ENCODE measurements at places on chromosomes 7 and 10.

- DNase-seq = no peak
These were observed 27.6 kb downstream of the ABCC2 start for GRCh38 chr10:99809931-99810615.

GRCh38 chr7:51251290-51251689 is 65.3 kb downstream of the COBL start:
- DNase-seq = no peak

GRCh38 chr10:70931168-70931815 is 42.9 kb upstream of the PCBD1 start:
- no peak for DNase-seq

DNA sequence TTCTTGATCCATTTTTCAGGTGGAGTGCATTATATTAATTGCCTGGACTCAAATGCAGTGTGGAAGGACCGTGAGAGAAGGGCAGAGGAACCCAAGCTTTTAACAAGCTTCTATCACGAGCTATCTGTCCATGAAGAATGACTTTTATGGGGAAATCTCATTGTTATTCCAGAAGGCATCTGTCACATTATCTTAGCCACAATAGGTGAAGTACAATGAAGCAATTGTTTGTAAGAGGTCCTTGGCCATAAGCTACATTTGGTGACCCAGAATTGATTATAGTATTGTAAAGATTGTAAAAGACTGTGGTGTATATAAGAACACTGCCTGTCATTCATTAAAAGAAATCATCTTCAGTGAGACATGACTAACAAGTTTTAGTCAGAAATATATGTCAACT is 58.6 kb upstream of the RELN start:
- DNase-seq = no peak

DNA sequence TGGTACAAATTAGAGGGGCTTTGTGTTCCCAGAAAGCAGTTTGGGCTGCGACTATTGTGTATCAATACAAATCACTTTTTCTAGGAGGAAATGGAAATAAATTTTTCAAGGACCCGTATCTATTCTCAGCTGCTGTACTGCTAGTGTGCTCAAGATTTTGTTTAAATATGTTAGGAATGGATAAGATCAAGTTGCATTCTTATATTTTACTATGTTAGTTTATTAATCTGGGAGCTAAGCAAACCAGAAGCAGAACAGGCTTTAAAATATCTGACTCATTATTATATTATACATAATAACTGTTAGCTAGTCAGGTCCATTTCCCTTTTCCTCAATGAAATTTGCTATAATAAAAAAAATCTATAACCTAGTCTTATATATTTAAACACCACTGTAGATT is 11.1 kb upstream of the GLCCI1 start:
- DNase-seq = no peak

GRCh38 chr10:33267708-33268107 is 66.8 kb downstream of the NRP1 start:
- DNase-seq = no peak

DNA sequence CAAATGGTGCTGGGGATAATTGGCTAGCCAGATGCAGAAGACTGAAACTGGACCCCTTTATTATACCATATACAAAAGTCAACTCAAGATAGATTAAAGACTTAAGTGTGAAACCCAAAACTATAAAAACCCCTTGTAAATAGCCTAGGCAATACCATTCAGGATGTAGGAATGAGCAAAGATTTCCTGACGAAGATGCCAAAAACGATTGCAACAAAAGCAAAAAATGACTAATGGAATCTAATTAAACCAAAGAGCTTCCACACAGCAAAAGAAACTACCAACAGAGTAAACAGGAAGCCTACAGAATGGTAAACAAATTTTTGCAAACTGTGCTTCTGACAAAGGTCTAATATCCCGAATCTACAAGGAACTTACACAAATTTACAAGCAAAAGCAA is 30.9 kb upstream of the PLXDC2 start:
- DNase-seq = no peak

- DNase-seq = no peak
These were observed 39.8 kb upstream of the MSRB2 start for GRCh38 chr10:23055424-23056185.

DNA sequence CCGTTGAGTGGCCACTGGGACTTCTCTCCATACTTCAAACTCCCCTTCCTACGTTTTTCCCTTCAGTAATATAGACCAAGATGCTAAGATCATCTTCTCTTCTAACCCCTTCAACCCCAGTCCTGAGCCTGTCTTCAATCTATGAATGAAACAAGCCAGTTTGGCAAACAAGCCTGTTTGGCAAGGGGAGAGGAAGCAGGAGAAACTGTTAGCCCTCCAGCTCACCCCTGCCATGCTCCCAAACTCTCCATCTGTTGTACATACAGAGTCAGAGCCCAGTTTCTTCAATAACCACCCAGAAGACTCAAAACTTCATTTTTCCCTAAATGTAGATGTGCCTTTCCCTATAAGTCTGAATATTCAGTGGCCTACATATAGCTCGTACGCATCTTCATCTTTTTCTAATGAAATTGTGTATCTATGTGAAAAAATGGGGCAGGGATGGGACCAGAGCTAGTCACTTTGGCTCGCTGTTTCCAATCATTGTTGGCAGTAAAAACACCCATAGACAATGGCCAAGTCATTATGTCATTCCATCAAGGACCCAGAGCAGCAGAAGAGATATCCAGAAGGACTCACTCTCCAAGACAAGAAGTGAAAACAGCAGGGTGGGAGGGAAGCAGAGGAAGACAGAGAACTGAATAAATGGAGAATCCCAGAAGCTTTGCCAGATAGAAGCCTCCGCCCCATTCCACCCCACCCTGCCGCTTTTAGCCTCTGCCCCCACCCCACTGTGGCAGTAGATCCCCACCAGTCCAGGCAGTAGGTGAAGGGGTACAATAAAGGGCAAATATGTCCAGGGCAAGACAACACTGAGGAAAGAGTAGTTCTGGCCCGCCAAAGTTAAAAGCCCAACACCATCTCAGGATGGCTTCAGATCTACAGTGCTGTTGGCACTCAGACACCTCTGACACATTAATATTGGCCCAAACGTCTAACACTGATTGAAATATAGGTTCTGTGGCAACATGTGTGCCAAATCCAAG is 87.3 kb downstream of the DOCK4 start:
- no peak for DNase-seq

- no peak for DNase-seq
These were observed 319.2 kb upstream of the COBL start for GRCh38 chr7:51635775-51636174.

DNA sequence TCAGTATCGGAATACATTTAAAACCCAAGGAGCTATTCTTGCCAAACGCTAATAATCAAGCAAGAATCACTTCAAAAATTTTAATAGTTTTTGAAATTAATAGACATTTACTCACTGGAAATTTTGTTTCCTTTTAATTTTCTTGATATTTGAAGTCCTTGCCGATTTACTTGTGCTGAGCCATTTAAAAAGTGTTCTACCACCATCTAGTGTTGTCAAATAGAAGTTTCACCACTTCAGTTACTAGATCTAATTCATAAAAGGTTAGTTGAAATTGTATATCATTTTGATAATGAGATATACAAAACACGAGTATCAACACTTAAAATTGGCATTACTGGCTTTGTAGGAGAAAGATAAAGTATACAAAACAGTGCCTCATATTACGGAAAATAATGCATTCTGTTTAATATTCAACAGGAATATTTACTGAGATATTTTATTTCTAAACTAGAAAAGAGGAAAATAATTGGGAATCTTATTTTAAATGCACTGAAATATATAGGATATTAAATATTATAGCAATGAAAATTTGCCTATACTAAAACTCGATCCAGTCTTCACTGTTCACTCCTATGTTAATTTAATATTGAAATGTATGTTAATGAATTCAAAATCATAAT is 664.8 kb upstream of the SEMA3D start:
- DNase-seq = peak; percentile 29

- no peak for DNase-seq
These were observed 91.5 kb downstream of the JAZF1 start for GRCh38 chr7:28088901-28089714.

- no peak for DNase-seq
These were observed 28.9 kb upstream of the TRIM8 start for GRCh38 chr10:102615361-102615760.

- DNase-seq = no peak
These were observed 2.8 kb upstream of the UTF1 start for GRCh38 chr10:133227256-133227655.

DNA sequence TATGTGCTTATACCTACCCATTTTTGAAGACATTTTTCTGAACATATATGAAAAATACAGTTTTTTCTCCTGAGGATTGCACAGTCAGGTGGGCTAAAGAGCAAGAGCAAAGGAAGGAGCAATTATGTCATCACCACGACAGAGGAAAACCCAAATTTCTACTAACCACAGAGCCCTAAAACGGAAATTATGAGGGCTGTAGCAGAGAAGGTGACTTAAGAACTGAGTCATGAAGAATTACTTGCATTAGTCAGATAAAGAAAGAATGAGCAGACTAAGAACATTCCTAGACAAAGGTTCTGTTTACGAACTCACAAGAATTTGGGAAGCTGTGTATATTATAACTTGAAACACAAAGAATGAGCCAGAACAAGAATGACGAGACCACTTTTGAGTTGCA is 974.4 kb downstream of the NXPH1 start:
- no peak for DNase-seq

DNA sequence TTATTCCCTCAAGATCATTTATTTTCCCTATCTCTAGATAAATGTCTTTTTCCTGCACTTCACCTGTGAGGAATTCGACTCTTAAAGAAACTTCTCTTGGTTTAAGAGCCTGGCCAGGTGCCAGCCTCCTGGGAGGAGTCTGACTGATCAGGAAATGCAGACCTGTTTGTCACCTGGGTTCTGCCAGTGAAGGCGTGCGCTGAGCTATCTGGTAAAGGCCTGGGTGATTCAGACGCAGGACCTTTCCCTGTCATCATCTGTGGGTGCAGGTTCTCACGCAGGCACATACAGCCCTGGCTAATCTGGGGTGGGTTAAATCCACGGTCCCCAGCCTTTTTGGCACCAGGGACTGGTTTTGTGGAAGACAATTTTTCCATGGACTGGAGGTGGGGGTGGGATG is 65.3 kb upstream of the AQP1 start:
- DNase-seq = no peak

- no peak for DNase-seq
These were observed 130.3 kb downstream of the NRF1 start for GRCh38 chr7:129741743-129742213.

DNA sequence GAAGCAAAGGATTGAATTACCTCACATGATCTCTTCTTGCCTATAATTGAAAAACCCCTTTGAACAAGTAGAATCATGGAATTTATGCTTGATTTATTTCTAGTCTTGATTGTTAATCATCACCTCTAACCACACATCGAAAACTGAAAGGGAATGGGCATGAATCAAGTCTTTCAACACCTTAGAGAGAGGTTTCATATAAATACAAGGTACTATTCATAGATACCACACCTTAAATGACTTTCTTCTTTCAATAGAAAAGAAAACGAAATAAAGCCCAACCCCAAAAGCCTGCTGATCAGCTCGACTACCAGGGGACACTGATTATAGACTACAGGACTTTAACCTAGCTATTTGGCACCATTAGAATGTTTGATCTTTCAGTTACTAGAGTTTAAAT is 128.6 kb upstream of the PTPRZ1 start:
- DNase-seq = no peak

DNA sequence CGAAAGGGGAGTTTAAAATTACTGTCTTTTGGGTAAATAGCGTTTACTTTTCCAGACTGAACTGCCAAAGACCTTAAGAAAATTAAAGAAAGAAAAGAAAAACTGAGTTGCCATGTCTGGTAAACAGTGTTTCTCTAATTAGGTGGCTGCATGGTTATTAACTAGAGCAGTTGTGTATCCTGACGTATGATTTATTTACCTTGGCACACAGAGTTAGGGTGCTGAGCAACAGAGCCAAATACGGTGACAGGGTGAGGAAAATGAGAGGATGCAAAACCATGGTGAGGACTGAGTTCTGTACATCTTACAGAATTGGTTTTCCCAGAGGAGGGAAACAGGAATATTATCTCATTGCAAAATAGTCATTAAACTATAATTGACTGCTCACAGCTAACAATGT is 546.4 kb upstream of the FZD8 start:
- DNase-seq = no peak

DNA sequence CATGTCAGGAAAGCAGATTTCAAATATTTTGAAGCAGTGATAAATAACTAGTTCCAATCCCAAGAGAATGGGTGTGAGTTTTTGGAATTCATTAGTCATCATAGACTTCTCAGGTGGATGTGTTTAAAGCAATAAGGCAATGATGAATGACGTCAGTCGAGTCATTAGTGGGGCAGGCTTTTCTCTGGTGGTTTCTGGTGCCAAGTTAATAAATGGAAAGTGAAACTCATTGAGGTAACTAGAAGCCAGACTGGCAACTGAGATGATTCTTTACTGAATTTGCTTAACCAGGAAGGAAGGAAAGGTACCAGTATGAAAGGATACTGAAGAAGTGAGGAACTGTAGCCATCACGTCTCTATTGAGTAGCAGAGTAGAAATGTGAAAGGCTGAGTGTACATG is 311.0 kb downstream of the GPAM start:
- DNase-seq = no peak

GRCh38 chr7:100351657-100352058 is 6.3 kb upstream of the PILRB start:
- no peak for DNase-seq

GRCh38 chr10:112407696-112408095 is 33.8 kb downstream of the ACSL5 start:
- no peak for DNase-seq

- DNase-seq = no peak
These were observed 24.5 kb downstream of the GPR22 start for GRCh38 chr7:107494315-107494751.

DNA sequence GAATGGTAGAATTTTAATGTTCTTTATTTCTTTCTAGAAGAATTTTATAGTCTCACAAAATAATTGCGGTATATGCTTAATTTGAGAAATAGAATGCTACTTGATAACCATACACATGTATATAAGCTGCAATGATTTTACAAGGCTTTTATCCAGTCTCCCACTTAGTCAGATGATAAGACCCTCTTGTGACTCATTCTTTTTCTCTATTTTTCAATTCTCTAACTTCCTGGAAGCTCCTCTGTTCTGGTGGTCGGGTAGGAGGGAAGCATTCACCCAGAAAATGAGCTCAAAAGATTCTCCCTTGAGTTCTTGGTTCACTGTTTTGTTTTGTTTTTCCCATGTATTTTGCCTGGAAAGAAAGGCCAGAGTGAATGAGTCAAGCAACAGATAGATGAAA is 546.6 kb downstream of the INHBA start:
- no peak for DNase-seq

GRCh38 chr10:62023329-62023728 is 121.8 kb downstream of the ARID5B start:
- DNase-seq = no peak

GRCh38 chr7:100091411-100092181 is 2.8 kb downstream of the COPS6 start:
- no peak for DNase-seq

Data from AG04450 (cell line).